Karpas-422 (cell line): ENCODE measurements at places on chromosomes 7 and 10. TPM values are rescaled to one million over a fixed set of nuclear protein-coding genes. Genes with fewer than 3 reads are reported as not detected.

GRCh38 chr7:11592699-11593098, 239.3 kb downstream of the THSD7A start:
- DNase-seq, result no peak

- DNase-seq, result no peak
Measured at GRCh38 chr10:130038611-130039109, 72.0 kb downstream of the C10orf143 start.

The EPHB6 gene
- not detected in 2 replicates for total RNA-seq

GRCh38 chr7:46129831-46130230, 208.8 kb upstream of the IGFBP3 start:
- DNase-seq, result peak; percentile 66

DNA sequence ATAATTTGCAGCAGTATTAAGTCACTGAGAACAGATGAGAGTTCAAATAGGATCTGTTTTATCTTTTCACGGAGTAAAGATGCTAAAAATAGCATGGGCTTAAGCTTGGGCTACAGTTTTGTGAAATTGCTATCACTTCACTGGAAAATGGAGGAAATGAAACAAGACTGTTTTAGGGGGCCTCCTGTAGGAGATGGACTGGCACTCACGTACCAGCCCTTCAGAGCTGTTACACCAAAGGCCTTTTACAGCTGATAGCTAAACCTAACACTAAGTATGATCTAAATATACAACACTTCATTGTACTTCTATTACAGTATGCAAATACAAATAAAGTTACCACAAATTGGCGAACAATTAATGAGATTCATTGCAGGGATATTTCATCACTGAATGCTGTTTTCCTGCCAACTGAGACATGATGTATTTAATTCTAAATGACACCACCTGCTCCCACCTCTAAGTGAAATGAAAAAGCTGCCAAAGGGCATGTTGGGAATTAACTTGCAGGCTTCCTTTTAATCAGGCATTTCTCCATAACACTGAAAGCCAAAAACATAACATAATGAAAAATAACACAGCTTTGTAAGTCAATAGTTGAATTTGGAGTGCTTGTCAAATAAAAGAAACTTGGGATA, 304.5 kb upstream of the LRRN3 start:
- no peak for DNase-seq

- DNase-seq, result no peak
Measured at GRCh38 chr10:132247943-132248342, 59.8 kb downstream of the STK32C start.

The GHRHR gene
- total RNA-seq, result not detected in 2 replicates

- no peak for DNase-seq
Measured at GRCh38 chr10:103241262-103242011, 4.2 kb upstream of the RPEL1 start.

The FERD3L gene
- not detected in 2 replicates for total RNA-seq

The SLC29A4 gene
- not detected in 2 replicates for total RNA-seq

The EVX1 gene
- not detected in 2 replicates for total RNA-seq

GRCh38 chr7:124643311-124643811, 122.2 kb downstream of the GPR37 start:
- DNase-seq, result no peak

The ZPBP gene
- total RNA-seq, result not detected in 2 replicates

The BBS9 gene
- 10.4 and 13.0 TPM in 2 replicates for total RNA-seq

The NXPH1 gene
- not detected in 2 replicates for total RNA-seq

The TFEC gene
- not detected in 2 replicates for total RNA-seq

- no peak for DNase-seq
Measured at GRCh38 chr7:28580665-28581064, 168.3 kb downstream of the CREB5 start.

- no peak for DNase-seq
Measured at GRCh38 chr10:19421674-19422073, 373.1 kb downstream of the MALRD1 start.

DNA sequence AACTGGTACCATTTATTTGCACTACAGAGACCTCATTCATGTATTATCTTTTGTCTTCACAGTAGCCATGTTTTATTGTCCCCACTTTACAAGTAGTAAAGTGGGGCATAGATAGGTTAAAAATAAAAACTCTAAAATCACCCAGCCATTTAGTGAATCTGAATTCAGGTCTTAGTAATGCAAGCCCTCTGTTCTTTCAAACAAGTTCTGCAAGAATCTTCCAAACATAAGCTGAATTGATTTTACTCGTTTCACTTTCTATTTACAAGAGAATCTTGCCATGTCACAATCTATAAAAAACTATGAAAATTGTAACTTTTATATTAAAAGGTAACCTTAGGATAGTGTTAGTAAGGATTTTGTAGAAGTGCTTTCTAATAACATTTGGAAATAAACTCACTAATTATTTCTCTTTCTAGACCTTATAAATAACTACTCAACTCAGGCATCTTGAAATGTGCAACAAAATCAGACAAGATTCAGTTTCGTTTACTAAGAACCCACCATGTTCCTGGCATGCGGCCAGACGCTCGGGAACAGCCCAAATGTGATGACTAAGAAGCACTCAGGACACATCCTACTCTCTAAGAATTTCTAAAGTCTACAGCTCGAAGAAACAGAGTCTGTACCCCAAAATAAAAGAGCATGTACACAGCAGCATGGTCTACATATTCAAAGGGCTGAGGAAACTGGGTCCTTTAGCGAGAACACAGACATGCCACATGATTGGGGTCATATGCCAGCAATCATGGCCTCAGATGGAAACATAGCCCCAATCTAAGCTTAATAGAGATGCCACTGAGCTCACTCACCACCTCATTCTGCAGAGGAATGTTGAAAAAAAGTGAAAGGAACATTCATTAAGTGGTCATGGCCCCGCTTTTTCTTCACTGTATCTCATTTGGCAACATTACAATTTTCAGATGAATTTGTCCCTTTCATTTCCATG, 167.6 kb downstream of the AMPH start:
- peak; percentile 34 for DNase-seq

DNA sequence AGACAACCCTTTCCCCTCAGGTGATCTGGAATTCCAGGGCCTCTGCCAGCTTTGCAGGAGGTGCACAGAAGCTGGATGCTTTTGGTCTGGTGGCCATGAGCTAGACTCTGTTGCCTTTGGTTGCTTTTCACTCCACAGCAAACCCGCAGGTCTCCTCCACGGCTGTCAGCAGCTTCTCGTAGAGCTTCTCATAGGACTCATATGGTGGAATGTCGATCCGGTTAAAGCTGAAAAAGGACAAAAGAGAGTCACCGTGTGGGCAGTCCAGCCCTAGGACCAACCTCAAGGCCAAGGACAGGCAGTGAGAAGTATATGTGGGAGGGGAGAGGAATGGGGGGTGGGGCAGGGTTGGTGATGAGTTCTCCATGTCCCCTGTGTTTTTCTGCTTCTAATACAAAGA, 113.5 kb downstream of the SMURF1 start:
- DNase-seq, result no peak

The ADCY1 gene
- total RNA-seq, result not detected in 2 replicates

DNA sequence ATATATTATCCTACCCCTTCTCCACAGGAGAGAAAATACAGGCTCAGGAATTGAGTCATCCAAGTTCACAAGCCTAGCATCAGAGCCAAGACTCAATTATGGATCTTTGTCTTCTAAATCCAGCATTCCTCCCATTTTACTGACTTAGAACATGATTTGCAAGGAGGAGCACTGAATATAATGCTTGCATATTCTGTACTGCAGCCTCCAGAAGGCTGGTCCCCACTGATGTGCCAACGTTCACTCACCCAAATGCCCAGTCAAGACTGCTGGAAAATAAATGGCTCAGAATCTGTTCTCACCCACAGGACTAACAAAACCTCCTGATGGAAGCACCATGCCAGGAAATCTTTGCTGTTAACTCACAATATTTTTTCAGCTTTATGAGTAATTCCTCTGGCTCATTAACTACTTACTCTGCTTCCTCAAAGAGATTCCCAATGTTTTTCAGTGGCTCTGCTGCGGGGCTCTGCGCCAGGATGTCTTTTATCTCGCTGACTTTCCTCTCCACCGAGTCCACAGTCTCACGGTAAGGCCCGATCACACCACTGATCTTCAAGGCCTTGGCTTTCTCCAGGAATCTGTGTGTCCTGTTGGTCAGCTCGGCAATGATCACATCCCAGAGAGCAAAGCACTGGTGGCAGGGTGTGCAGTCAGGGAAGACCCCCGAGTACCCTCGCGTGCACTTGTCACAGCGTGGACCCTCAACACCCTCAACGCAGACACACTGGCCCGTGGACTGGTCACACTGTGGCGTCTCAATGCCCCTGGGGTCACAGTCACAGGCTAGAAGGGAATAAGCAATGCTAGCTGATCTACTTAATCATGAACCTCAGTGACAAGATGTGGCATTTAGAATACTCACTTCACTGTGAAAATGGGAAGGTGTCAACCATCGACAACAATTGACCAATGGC, 48.8 kb downstream of the DLD start:
- no peak for DNase-seq

GRCh38 chr10:3366043-3366442, 193.5 kb upstream of the PITRM1 start:
- DNase-seq, result no peak

DNA sequence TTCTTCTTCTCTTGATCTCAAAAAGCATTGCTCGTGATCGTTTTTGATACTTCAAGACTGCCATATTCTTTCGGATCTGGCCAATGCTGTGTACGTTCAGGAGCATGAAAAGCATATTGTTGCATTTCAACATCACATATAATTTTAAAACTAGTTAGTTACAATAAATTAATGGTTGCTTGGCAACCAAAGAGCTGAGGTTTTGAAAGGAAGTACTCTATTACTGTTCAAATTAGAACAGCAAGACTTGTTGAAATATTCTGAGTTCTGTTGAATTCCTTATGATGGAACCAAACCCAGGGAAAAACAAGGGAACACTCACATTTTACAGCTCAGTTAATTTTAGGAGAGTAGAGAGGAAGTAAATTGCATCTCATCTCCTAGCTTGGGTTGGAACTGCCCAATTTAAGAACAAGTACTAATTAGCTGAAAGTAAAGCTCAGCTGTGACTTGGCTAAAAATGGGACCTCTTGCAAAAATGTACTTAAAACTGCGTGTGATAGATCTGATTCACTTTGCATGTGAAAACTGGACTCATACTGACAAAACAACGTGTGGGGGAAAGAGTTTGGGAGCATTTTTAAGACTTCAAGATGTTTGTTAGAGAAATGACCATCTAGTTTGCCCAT, 21.2 kb downstream of the OR9A2 start:
- peak; percentile 52 for DNase-seq

DNA sequence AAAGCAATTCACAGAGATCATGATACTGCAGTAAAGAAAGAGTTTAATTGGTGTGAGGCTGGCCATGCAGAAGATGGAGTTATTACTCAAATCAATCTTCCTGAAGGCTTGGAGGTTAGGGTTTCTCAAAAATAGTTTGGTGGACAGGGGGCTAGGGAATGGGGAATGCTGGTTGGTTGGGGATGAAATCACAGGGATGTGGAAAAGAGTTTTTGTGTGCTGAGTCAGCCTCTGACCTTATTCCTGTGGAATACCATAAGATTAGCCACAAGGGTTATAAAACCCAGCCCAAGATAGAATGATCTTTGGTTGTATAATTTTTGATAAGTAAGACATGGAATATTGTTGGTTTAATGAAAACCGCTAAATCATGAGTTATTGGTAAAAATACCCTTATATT, 764.3 kb downstream of the TYW1 start:
- no peak for DNase-seq

The CDHR1 gene
- not detected in 2 replicates for total RNA-seq
